ENCODE measurements at places on chromosomes 11 and 22.

GRCh38 chr11:3838504-3838903 is 2.3 kb downstream of the RHOG start:
- no peak for DNase-seq

- no peak for DNase-seq
These were observed 419.8 kb upstream of the LRRC4C start for GRCh38 chr11:41879214-41879613.

DNA sequence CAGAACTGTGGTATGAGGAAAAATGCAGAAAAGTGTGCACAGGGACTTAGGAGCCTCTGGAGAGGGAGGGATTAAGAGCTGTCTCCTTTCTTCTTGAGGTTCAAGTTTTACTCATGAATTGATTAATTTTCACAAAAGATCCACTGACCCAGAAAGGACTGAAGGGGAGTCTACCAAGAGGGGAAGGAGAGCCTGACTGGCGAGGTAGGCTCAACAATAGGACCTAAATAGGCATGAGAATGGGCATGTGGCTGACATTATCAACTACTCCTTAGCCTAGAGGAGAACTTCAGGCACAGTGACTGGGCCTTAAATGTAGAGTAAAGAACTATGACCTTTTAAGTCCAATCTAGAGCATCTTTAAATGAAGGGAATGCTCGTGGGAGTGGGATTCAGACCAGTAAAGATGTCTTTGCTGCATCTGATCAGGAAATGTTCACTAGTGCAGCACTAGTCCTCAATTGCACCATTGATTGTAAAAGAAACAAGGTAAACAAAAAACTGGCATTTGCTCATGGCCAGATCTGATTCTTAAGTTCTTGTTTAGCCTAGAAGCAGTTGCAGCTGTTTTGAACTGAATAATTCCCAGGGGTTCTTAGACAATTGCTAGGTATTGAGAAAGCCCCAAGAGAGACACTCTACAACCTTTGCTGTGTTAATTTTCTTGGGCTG is 135.6 kb downstream of the RAB38 start:
- DNase-seq = no peak

DNA sequence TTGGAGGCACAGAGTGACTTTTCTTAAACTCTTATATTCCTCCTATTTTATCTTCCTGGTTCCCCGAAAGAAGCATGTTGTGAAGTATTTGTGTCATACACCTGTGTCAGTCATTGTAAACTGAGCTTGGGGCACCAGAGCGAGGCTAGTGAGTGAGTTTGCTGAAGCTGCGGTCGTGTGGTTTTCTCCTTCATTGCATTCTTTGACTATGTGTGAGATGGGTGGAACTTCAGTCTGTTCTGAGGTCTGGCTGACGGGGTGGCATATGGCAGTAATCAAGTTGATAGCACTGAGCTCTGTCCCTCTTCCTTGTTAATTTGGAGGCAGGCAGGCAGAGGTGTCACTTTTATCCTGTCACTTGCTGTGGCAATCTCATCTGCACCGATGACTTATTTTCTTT is 4.2 kb downstream of the VPS26B start:
- peak; percentile 43 for DNase-seq

DNA sequence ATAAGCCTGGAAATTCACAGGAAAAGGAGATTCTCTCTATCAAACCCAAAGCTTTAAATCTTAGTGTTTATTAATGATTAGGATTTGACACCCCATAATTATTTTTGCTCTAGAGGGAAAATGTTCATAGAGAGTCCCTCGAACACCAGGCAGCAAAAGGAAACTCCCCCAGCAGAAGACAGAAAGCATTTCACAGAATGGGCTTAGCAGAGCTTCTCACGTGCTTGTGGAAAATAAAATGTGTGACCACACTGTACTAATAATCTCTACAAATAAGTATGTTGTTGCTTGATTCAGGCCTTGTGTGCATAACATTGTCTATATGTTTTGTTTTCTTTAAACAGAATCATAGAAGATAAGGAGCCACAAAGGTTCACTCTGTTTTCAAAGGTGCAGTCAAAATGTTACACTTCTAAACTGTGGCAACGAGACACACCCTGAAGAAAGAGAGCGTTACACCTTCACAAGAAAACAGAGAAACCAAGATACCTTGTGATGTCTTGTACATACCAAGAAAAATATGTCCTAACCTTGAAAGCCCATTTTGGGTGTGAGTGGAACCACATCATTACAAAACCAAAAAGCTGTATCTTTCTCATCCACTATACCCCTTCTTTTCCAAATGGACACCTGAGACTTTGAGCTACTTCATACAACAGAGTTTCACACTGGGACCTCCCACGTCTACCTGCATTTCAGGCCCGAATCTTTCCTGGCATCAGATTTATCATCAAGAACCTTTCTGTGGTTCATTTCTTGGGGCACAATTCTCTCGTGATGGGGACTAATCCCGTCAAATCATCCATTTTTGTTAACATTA is 282.5 kb downstream of the ETS1 start:
- DNase-seq = no peak

GRCh38 chr22:41888627-41889200 is 26.2 kb downstream of the SHISA8 start:
- DNase-seq = no peak

DNA sequence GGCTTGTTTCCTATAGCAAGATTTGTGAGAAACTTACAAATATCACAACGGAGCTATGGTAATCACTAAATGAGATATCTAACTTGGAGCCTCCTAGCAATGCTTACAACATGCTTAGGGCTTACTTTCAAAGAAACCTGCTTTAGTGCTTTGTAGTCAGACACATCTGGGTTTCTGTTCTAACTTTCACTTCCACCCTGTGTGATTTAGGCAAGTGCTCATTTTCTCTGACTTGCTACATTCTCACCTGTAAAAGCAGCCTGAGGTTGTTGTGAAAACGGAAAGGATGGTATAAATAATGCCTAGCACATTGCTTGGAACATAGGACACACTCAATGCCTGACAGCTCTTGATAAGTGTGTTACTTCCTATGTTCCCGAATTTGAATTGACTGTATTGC is 45.6 kb downstream of the LRRC4C start:
- no peak for DNase-seq

DNA sequence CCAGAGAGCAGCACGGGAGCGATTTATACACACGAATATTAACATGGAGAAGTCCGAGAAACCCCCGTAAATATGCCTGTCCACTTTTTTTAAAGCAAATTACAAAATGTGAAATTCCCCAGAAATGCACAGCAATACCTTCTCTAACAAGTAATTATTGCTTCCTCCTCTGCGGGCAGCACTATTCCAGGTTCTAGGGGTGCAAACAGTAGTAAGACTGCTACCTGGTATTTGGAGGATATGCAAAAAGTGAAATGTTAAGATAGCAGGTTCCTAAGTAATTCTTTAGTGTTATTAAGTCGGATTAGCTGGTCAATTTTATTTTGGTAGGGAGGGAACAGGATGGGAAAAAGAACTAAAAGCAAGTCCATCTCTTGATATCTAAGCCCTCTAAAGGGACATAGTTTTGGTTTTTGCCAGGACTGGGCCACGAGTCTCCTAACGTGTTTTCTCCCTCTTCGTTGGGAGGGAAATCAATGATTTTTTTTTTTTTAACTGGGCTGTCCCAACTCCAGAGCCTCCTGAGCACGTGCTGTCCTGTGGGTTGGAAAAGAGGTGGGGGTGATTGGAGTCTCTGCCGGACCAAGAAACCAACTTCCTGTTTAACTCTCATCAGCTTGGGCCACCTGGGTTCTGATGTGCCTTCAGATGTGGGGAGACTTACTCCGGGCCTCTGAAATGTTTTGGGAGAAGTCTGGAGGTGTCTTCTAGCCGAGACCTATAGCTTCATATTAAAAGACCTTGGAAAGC is 1.7 kb upstream of the XBP1 start:
- DNase-seq = peak; percentile 21

GRCh38 chr22:40553014-40553554 is 83.4 kb downstream of the MRTFA start:
- no peak for DNase-seq

DNA sequence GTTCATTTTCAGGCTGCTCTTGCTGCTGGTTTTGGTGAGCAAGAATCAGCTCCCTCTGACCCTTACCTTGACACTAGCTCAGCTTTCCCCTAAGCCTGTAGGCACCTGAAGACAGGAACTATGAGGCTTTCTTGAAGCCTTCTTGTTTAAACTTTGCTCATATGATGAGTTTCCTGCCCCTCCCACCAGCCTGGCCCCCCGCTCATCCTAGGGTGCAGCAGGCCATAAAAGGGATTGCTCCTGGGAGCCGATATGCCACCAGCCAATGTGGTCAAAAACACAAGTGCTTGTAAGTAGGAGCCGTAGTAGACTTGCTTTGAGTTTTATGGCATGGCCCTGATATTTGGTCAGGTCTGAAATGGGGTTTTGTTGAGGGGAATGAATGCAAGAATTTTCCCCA is 164.7 kb downstream of the DSCAML1 start:
- DNase-seq = no peak

DNA sequence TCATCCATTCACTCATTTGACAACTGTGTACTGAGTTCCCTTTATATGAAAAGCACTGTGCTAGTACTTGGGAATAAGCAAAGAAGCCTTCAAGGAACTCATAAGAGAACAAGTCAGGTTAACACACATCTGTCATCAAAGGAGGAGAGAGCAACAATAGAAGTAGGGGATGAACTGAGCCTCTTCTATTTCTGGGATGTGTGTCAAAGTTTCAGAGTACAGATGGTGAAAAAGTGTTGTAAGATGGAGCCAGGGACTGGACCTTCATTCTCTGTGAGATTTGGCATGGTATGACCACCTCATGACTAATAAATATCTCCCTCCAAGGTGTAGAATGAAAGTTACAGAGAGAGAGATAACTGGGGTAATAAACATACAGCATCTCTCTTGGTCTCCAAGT is 349.8 kb upstream of the PLET1 start:
- no peak for DNase-seq

GRCh38 chr22:19524170-19525115 is at the start of gene CLDN5:
Gene CLDN5, minus strand, starts transcription at chr22:19524410. Its CDS starts 155 bp downstream, at chr22:19524255.
- no peak for DNase-seq

DNA sequence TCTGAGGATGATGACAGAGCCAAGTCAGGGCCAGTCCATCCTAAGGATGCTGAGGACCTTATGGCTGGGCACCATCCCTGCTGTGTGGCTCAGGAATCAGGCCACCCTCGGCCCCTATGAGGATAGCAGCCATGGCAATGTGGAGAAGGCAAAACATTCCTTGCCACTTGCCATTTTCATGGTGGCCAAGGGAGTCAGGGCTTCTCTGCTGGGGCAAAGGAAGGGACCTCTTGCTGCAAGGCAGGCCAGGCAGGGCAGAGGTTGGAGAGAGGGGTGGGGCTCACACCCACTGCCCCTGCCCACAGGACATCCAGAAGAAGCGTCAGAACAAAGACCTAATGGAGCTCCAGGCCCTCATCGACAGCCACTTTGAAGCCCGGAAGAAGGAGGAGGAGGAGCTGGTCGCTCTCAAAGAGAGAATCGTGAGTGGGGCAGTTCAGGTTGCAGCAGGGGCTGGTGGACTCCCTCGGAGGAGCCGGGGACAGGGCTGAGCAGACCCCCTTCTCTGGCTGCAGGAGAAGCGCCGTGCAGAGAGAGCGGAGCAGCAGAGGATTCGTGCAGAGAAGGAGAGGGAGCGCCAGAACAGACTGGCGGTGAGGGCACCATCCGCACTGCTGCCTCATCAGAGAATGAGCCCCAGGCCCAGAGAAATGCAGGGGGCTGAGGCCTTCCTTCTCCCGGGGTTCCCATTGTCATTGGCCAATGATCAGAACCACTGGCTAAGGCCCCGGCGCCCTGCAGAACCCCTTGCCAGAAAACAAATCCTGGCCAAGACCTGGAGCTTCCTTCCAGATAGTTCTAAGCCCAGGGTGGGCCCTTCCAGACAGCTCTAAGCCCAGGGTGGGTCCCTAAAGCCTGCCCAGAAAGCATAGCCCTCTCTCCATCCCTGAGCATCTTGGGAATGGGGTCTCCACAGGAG is 13.5 kb upstream of the MRPL23 start:
- no peak for DNase-seq

DNA sequence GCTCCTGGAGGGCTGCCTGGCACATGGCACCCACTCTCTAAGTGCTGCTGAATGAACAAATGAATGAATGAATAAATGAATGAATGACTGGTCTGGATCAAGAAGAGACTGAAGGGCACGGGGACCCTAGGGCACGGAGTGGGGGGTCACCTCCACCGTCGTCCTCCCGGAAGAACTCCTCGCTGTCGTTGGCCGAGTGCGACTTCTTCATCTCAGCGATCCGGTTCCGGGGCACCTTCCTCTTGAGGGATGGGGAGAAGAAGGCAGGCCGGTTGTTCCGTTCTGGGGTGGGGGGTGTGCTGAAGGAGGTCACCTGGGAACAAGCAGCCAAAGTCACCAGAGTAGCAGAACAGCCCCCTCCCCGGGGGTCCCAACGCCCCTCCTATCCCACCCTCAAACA is 36.0 kb downstream of the NUP50 start:
- no peak for DNase-seq

GRCh38 chr11:111460340-111460739 is 51.8 kb downstream of the BTG4 start:
- DNase-seq = no peak

- DNase-seq = no peak
These were observed 100.6 kb downstream of the MORC2 start for GRCh38 chr22:30867746-30868662.

DNA sequence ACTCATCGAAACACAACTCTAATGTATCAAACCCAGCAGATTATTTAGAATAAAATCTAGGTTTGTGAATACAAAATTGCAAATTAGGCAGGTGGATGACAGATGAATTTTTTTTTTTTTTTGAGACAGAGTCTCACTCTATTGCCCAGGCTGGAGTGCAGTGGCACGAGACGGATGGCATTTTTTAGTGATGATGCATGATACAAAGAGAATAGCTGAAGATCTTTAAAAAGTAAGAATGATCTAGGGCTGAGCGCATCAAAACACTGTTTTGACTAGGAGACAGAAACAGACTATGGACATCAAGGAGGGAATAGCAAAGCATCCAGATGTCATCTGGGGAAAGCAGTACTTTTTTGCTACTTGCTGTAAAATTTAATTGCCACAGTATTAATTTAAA is 63.8 kb downstream of the IMMP1L start:
- no peak for DNase-seq

DNA sequence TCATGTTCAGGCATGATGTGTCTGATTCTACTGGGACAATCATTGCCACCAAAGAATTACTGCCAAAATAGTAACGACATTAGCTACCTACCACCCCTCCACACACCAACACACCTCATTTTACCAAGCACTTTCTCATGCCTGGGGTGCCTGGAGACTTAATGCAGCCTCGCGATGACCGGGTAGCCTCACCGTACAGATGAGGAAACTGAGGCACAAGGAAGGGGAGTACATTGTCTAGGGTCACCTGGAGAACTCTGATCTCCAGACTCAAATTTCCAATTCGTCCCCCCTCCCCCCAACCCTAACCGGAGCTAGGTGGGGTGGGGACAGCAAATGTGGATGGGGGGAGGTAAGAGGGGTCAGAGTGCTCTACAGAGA is 2.7 kb upstream of the RTN4RL2 start:
- no peak for DNase-seq

DNA sequence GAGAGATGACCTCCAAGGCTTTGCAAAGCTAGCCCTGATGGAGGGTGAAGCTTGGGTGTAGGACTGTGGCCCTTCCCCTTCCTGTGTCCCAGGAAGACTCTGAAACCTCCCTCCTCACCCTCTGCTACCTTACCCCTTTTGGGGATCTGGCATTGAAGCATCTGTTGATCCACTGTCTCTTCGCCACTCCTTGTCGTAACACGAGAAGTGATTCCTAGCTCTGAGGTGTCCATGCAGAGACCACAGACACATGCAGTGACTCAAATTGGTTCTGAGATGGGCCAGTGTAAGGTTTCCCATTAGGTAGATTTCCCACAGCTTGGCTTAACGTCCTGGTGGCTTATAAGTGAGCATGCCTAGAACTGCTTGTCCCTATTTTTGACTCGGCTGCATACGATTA is 101.4 kb downstream of the ZBTB16 start:
- no peak for DNase-seq
